HFFc6 (cell line): ENCODE measurements at places on chromosomes 1 and 21. TPM values are rescaled to one million over a fixed set of nuclear protein-coding genes. Genes with fewer than 3 reads are reported as not detected.
A peak's percentile ranks its signal among the peaks of the same experiment; 100 is the strongest.

- no peak for DNase-seq
Measured at GRCh38 chr1:230517326-230517725, 91.2 kb upstream of the PGBD5 start.

DNA sequence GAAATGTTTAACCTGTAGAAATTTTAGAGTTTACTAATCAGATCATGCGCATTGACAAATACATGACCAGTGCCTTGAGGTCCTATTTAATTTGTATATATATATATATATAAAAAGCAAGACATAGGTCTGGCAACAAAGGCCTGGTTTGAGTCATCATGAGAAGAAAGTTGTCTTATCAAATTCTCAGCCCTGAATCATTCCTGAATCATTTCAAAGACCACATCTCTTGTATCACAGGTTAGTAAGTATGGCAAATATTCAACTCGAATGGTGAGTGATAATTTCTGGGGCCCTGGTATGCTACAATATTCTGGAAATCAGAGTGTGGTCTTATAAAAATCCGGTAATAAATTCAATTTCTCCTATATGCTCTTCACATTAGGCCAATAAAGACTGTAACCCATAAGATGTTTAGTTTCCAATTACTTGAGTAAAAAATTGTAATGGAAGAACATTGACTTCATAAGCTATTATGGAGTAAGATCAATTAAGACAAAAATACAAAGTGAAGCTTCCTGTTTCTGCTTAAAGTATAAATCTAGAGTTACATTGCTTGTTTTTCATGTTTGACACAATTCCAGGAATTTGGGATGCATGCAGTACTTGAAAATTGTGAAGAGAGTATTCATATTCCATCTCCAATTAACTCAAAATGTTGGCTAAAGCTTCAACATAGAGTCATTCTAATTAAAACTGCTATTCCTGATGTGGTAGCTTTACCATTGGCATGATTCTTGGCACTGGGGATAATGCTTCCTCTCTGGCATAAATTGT lies 309.4 kb downstream of the BRINP3 start:
- no peak for DNase-seq

DNA sequence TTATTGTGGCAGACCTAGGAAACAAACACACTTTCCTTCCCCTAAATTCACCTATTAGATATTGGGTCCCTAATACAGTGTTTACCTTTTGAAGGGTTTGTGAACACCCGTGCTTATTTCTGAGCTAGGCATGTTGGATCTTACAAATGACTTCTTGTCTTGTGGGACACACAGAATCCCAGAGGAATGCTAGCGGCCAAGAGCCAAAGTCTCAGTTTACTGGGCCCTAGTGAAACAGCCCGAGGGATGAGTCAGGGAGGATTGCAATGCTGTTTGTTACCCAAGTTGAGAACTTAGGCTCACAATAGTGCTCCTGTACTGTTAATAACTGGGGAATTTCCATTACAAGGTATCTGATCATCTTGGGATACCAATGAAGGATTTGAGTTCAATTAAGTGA lies 100.1 kb upstream of the AKT3 start:
- DNase-seq, result peak; percentile 85

DNA sequence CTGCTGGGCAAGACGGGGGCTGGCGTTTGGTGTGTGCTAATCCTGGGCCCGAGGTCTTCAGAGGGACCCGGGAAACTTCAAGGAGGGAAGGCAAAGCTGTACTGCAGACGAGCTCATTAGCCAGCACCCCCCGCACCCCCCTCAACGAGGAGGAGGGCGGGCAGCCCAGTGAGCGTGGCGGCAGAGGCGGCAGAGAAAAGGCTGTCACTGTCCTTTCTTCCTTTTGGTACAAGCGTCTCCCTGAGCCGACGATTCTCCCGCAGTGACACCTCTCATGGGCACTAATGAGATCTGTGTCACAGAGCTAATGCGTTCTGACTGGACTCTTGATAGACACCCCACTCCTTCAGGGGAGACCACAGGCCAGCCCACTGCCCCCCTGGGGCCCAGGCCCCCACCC lies 29.5 kb downstream of the DMAP1 start:
- no peak for DNase-seq

DNA sequence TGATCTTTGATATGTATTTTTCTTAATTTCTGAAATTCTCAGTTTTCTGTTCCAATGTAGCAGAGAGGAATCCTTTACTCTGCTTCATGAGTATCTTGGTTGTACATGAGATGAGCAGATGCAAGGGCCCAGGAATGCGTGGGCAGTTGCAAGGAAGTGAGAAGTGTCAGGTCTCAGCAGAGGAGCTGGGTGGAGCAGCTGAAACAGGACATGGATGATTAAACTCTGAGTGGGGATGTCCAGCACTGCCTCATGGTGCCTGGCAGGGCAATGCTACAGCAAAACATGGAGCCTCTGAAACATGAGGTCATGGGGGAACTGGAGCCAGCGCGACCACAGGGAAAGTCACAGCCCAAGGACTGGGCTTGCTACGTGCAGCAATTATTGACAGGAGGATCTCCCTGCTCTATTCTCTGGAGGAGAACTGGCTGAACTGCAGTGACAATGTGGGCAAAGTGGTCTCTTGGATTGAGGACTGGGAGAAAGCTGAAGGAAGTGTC lies 48.4 kb downstream of the COLGALT2 start:
- DNase-seq, result peak; percentile 72

DNA sequence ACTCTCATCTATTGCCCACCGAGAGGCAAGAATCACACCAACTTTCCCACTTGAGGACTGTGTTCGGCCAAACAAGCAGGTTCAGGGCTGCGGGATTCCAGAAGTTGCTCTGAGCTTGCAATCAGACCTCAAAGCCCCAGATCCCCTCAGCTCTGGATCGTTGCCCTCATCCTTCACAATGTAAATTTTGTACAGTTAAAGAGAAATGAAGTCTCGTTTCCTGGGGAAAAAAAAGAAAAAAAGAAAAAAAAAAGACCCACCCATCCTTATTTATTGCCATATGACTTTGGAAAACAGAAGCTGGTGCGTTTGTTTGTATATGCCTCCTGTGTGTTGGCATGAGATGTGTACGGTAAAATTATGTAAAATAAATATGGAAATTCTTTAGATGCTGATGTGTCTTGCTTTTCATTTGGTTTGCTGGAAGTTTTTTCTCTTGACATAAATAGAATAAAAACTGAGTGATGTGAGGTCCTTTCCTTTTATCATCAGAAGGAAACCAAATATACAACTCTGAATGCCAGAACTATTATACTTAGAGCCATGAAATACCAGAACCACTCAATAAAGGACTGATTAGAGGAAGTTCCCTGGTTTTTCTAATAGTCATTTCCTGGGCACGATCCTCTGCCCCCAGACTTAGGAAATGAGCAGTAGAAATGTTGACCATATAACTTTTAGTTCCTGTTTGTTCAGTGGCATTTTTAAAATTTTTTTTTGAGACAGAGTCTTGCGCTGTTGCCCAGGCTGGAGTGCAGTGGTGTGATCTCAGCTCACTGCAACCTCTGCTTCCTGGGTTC lies 48.7 kb downstream of the LHX4 start:
- DNase-seq, result no peak

Gene ZNF496
- total RNA-seq, result 14.9 to 20.4 TPM (median 17.2 TPM) in 3 replicates

Gene PBX1
- total RNA-seq, result 34.5 to 37.5 TPM (median 35.4 TPM) in 3 replicates
